ENCODE measurements at places on chromosomes 4 and X.

GRCh38 chr4:88341227-88342192 is 37.1 kb upstream of the HERC6 start:
- peak; percentile 57 for DNase-seq

DNA sequence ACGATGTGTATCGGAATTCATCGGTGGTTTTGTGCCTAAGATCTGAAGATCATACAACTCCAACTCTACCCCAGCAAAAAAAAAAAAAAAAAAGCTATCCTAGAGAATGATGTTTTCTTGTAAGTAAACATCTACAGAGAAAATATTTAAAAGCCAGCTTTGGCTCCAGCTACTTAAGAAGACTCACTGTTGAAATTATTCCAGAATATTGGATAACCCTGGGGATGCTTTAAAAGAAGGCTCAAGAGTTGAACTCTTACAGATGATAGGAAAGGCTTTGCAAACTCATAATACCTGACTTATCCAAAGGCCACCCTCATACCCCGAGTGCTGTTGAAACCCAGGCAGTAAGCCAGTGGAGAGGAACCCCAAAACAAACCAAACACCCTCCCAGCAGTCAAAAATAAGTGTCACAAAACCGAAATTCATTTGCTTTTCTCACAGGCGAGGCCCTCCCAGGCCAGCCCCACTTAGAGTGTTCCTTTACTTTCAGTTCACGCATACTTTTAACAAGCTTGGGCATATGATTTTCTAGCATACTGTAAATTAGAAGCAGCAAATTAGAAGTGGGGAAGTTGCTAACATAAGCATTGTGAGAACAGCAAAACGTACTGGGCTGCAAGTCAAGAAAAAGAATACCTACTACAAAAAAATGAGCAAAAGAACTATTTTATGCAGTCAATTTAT is 2.7 kb upstream of the AMELX start:
- no peak for DNase-seq

- DNase-seq: no peak
These were observed 50.3 kb downstream of the ARHGAP10 start for GRCh38 chr4:147782087-147782781.

GRCh38 chrX:49291615-49292337 is 11.7 kb upstream of the GAGE10 start:
- DNase-seq: peak; percentile 28

DNA sequence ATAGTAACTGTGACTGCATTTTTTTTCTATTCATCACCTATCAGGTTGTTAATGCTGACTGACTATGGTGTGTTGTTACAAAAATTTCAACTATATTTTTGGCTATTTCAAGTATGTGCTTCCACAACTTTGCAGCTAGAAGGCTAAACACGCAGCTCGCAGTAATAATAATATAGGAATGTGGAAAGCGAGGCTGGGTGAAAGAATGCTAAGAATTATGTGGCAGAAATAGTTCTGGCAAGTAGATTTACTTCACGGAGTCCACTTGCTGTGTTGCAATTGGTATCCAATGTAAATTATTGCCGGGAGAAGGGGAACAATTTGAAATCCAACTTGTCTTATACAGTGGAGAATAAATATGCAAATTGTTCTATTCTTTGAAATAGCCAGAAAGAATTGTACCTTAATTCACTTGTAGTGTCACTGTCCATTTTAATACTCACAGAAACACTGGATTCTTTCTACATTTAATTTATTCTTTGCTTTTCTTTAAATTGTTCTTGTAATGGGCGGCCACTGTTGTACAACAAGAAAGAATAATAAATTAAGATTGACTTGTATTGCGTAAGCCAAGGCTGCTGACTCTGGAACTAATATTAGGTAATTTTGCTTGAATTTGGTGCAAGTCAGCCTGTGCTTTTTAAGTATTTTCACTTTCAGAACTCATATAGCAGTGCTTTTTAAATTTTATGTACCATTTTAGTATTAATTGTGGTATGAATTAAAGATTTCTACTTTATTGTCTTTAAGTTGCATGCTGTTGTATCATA is 154.9 kb downstream of the FRMPD4 start:
- DNase-seq: no peak

- no peak for DNase-seq
These were observed 216.9 kb upstream of the ETNPPL start for GRCh38 chr4:108979759-108980158.

- no peak for DNase-seq
These were observed 2.4 kb downstream of the PRICKLE3 start for GRCh38 chrX:49183701-49184281.

DNA sequence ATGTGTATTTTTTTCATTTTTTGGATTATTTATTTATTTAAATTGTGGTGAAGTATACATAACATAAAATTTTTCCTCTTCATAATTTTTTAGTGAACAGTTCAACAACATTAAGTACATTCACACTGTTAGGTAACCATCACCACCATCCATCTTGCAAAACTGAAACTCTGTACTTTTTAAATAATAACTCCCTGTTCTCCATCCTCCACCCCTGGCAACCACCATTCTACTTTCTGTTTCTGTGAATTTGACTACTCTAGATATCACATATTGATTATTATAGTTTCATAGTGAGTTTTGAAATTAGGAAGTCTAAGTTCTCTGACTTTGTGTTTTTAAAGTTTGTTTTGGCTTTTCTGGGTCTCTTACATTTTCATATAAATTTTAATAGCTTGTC is 89.3 kb upstream of the STX18 start:
- no peak for DNase-seq

DNA sequence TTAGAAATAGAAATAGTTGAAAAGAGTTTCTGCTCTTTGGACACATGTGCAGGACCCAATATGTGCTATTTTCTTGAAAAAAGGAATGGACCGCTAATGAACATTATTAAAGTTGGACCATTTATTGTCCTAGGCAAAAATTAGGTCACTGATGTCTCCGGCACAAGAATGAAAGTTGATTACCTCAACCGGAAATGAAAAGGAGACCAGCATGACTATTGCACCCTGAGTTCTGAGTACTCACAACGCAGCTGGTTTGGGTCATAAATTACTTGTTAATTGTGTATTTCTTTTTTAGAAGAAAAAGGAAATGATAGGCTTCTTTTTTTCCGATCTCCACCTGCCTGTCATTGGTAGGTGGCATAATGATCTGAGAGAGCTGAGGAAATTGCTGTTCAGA is 232.7 kb downstream of the ARHGAP24 start:
- no peak for DNase-seq

DNA sequence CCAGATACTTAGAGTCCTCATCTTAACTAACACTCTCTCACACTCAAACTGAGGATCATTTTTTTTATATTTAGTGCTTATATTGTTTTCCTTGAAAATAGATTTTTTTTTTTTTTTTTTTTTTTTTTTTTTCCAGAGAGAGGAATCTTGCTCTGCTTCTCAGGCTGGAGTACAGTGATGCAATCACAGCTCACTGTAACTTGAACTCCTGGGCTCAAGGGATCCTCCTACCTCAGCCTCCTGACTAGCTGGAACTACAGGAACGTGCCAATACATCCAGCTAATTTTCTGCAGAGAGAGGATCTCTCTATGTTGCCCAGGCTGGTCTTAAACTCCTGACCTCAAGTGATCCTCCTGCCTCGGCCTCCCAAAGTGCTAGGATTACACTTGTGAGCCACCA is 650.3 kb upstream of the ATOH1 start:
- DNase-seq: no peak

GRCh38 chrX:108123591-108124366 is 32.2 kb downstream of the ATG4A start:
- no peak for DNase-seq

GRCh38 chrX:135308345-135308855 is 880 bp upstream of the ETDC start:
- no peak for DNase-seq

- DNase-seq: no peak
These were observed 74.9 kb upstream of the CBR4 start for GRCh38 chr4:169084954-169085353.

DNA sequence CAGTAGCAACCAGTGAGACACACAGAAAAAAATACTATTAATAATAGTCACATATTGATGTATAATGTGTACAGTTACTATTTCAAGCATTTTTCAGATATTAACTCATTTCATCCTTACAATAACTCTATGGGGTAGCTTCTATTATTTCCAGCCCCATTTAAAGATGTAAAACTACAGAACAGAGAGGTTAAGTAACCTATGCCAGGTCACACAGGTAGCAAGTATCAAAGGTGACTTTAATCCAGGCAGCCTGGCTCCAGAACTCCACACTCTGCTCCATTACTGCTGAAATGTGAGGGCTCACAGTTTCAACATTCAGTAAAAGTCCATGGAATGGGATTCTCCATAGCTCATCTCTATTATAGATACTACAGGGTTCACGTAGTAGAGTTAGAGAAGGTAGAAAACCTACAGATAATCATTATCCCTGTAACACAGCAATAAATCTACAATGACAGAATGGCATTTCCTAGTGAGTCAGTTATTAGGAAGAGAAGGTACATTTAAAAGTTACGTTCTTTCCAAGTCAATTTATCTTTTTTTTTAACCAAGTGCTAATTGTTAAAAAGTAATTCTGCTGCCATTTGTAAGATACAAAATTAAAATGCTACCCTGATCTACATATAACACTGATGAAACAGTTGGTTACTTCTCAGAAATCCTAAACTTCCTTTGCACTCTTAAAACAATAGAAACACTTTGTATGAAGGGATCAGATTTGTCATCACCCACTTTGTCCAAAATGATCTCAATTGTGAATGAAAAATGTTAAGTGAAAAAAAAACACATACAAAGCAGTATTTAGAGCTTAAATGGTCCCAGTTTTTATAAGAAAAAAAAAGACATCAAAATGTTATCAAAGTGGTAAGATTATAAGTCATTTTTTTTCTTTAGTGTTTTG is 18.7 kb downstream of the RELL1 start:
- DNase-seq: no peak

- DNase-seq: peak; percentile 4
These were observed 64.6 kb upstream of the TRPC5 start for GRCh38 chrX:112147206-112147605.

DNA sequence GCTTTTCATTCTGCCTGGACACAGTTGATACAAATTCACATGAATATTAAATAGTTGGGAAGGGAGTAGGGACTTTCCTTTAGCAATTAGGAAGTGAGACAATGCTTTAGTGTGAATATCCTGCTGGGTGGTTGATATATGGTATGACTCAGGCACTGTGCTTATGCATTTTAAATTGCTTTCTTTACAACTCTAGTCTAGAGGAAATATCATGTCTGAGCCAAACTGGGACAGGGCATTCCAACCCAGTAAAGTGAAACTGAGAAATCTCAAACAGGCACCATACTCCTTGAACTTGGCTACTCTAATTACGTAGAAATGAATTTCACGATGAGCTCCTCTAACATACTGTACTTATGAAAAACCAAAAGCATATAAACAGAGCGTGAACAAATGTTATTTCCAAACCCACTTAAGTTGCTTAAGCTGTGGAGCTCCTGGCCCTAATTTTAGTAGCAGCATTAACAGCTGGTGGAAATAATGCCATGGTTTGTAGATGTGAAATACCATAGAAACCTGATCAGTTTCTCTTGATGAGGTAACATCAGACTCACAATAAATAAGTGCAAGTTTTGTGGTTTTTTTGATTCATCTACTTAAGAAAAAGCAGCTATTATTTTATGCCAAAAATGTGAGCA is 242.9 kb upstream of the GK2 start:
- no peak for DNase-seq

GRCh38 chr4:30295652-30296051 is 424.5 kb upstream of the PCDH7 start:
- DNase-seq: no peak

GRCh38 chr4:10734697-10735096 is 50.1 kb upstream of the CLNK start:
- no peak for DNase-seq

DNA sequence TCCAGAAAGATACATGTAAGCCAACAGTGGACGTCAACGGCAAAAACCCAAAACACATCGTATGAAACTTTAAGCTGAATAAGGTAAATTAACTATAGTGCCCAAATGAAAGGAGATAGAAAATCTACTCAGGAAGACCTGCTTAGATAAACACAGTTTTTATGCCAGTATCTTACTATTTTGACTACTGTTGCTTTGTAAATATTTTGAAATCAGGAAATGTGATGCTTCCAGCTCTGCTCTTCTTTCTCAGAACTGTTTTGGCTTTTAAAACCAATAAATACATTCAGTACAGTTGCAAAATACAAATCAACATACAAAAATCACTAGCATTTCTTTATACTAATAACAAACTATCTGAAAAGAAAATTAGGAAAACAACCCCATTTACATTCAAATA is 83.8 kb downstream of the SMARCA5 start:
- DNase-seq: no peak

GRCh38 chr4:138666366-138666765 is 349.2 kb upstream of the NOCT start:
- no peak for DNase-seq

DNA sequence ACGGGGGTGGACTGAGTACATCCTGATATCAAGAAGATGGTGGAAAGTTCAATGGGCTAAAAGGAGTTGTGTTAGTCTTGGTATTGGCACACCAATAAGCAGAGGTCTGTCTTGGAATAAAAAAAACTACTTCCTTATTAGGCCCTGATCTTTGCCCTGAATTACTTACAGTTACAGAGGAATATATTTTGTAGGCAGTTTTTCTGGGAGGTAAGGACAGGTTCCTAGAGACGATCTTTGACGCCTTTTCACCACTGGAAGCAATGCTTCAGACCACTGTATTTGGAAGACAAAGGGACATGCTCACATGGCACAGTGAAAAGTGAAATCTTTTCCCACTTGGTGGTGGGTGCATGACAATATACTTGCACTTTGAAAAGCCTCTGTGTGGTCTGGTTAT is 618 bp upstream of the XK start:
- DNase-seq: no peak

- no peak for DNase-seq
These were observed 230.1 kb upstream of the GALNTL6 start for GRCh38 chr4:171582961-171583581.

GRCh38 chr4:15262396-15262795 is 165.4 kb upstream of the C1QTNF7 start:
- DNase-seq: no peak

DNA sequence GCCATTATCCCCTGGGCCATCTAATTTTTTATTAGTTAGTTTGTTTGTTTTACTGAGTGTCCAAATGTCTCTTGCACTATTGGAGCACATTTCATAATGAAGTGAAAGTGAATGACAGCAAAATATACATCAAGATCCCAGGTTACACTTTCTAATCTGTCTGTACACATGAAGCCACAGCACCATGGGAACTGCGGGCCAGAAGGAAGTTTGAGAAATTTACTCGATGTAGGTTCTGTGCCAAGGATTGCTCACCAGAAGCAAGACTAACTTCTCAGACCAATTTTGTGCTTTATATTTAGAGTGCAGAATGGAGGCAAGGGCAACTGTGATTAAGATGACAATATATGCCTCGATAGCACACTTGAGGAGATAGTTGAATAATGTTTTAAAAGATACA is 258.0 kb downstream of the COL25A1 start:
- no peak for DNase-seq

Measured in Panc1 (cell line).